ENCODE measurements at places on chromosomes 7 and 10.

DNA sequence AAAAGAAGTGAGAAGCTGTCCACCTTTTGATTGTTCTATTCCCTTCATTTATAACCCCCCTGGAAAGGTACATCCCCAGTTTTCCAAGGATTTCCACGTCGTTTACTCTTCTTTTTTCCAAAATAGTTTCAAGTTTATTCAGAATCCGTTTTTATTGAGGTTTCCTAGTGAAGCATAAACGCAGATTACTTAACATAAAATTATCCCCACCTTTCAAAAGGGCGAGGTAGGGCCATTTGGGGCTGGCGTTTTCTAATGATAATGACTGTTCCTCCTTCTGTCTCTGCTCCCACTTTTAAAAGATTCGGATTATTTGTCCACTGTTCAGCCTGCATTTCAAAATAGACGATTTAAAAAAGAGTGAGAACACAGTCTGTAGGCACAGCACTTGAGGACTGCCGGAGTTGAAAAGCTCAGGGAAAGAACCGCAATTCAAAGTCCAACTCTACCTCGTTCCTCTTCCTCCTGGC lies 165.2 kb upstream of the PPP1R3A start:
- DNase-seq, result no peak

- no peak for DNase-seq
These were observed 45.7 kb downstream of the POLR3A start for GRCh38 chr10:77983384-77984341.

DNA sequence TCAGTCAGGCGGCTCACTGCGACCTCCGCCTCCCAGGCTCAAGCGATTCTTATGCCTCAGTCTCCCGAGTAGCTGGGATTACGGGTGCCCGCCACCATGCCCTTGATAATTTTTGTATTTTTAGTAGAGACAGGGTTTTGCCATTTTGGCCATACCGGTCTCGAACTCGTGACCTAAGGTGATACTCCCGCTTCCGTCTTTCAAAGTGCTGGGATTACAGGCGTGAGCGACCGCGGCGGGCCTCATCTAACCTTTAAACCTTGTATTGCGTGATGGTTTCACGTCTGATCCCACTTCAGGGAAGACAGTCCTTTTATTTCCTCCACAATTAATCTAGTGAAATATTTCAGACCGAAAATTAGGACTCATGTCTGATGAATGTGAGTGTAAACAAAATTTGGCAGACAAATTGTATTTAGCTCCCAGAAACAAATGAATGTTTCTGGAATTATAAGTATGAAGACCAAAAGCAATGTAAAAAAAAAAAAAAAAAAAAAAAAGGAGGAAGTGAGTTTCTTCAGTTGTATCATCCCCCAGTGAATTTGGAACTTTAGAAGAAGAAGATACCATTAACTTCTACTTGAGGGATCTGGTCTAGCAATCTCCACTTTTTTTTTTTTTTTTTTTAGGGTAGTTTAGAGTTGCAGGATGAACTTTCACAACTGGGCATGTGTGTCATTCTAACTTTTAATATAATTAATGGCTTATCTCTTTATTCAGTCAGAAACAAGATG lies 1.6 kb downstream of the NUP42 start:
- no peak for DNase-seq

- DNase-seq, result no peak
These were observed 86.2 kb downstream of the HIBADH start for GRCh38 chr7:27576360-27576944.

- no peak for DNase-seq
These were observed 61.0 kb downstream of the DAGLB start for GRCh38 chr7:6386779-6387178.

DNA sequence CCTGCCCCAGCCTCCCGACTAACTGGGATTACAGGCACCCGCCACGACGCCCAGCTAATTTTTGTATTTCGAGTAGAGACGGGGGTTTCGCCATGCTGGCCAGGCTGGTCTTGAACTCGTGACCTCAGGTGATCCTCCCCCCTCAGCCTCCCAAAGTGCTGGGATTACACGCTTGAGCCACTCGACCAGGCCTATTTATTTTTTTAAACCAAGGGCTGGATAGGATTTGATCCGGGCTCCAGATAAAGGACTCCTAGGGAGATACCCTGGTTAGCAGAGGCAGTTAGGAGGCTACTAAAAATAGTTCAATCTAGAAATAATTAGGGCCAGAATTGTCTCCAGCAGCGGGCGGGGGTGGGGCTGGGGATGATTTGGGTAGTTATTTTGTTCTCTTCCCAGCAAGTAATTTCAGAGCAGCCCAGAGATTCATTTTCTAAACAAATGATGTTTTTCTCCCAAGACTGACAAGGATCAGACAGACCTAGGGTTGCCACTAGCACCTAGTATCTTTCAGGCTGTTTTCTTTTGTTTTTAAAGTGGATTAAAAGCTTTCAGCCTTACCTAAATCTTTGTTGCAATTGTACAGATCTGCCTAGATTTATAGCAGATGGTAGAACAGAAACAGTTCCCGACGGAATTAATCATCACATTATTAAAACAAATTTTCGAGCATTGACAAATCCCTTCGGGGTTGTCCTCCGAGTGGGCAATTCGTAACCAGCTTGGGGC lies 859 bp upstream of the SMC3 start:
- DNase-seq, result no peak

- DNase-seq, result no peak
These were observed 48.8 kb downstream of the HOXA1 start for GRCh38 chr7:27046854-27047549.

- no peak for DNase-seq
These were observed 184.6 kb downstream of the SNX10 start for GRCh38 chr7:26476271-26476670.

- no peak for DNase-seq
These were observed 29.4 kb upstream of the GATAD1 start for GRCh38 chr7:92417913-92418312.

- DNase-seq, result no peak
These were observed 18.1 kb downstream of the ERLIN1 start for GRCh38 chr10:100167553-100168312.

DNA sequence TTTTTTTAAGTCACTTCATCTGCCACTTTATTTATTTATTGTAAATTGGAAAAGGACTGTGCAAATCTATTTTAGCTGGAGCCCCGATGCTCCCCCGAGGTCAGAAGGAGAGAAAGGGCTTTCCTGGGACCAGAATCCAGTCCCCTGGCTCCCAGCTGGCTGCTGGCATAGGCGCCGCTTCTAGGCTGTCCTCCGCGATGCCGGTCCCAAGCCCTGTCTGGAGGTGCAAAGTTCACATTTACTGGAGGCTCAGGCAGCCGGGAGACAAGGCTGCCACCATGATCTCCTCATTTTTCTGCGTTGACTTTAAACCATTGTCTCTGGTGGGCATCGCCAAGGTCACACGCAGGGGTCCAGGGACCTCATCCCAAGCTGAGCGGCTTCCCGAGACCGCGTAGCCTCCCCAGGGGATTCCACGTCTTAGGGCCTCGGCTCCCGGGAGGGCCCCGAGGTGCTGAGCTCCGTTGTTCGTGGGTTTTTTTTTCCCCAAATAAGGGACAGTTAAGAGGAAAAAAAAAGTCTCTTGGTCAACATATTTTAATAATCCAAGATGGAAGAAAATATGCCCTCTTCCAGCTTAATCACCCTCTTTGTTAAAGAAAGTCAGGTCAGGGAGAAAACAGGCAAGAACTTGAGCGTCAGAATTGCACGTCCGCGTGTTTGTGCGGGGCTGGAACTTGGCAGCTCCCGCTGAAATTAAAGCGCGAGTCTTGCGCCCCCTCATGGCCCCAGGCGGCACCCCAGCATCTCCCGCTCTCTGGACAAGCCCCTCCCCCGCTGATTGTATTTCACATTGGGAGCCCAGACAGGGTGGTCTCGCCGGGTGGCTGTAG lies 11.9 kb downstream of the RGR start:
- DNase-seq, result peak; percentile 71

DNA sequence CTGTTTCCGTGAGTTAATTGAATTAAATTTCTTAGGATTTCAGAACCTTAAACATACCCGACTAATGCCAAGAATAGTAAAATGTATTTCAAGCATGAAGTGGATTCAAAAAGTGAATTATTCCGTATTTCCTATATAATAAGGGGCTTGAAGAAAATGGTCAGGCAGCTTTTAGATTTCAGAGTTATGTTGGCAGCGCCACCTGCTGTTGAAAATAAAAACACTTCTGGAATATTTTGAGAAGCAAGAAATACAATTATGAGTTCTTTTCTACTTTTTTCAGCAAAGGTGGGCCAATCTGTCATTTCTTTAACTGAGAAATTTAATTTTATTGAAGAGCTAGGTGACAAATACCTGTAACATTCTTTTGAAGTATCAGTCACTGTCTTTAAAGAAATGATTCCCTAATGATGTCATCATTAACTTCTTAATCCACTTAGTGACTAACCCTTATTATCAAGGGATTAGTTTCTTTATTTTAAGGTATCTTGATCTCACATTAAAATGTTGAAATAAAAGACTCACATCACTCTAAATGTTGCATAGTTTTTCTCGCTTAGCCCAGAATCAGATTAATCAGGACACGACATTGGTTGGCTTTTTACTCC lies 36.6 kb upstream of the AGR3 start:
- no peak for DNase-seq

DNA sequence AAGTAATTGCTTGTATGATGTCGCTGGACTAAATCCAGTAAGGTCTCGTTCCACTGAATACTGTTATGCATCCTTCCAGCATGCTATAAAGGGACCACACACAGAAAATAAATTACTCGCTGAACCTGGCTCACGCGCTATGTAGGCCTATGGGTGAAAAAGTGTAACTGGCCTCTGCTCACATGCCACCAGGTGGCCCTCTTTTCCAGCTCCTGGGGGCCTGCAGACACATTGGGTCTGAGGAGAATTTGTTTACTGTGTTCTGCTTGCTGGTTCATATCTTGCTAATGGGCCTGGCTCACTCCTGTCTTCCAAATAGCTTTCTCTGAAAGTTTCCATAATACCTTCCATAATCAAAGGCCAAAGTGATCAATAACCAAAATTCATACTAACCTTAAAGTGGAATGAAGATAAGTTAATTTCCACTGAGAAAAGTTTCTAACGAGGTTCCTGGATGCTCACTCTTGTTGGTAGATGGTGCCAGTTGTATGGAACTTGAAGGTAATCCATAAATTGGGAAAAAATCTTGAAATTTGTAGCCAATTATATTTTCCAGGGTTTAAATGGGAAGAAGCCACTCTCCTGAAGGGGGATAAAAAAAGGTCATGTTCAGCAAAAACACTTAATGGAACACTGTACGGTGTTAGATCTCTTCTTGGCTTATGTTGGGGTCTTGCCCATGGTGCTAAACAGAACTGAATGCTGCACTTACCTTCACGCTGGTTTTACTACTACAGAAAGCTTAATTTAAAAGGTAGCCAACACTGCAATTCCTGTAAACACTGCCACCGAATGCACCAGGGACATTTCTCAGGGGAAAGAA lies 27.0 kb upstream of the ZPBP start:
- peak; percentile 24 for DNase-seq

GRCh38 chr10:86579883-86580520 lies 58.4 kb upstream of the WAPL start:
- DNase-seq, result no peak

- peak; percentile 83 for DNase-seq
These were observed 237.3 kb upstream of the KLF14 start for GRCh38 chr7:130971297-130971696.
